ENCODE measurements at places on chromosomes 3 and 15. TPM values are rescaled to one million over a fixed set of nuclear protein-coding genes. Genes with fewer than 3 reads are reported as not detected.
A peak's percentile ranks its signal among the peaks of the same experiment; 100 is the strongest.

OCA2 gene
- not detected for total RNA-seq

GOLGA8G gene
- total RNA-seq: not detected

DNA sequence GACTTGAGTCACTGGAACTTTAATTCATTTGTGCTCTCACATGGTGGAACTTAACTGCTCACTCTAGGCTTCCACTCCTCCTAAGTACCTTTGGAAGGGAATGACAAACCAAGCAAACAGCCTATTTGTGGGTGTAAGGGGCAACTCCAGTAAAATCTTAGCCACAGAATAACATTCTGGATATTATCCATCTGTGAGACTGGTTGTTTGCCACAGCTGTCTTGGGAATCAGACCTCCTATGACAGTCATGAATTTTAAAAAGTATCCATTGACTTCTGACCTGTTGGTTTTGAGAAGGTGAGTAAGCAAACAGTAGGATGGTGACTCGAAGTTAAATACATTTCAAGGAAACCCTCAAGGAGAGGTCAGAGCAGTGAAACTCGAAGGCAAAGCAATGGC lies 147.3 kb upstream of the CDIN1 start:
- no peak for DNase-seq

GRCh38 chr3:84141571-84141970 lies 817.2 kb upstream of the CADM2 start:
- DNase-seq: no peak

GRCh38 chr3:167978486-167978885 lies 117.2 kb downstream of the GOLIM4 start:
- DNase-seq: no peak

CDCP1 gene
- total RNA-seq: 0.32 TPM

QRICH1 gene
- total RNA-seq: 52.9 TPM

DNA sequence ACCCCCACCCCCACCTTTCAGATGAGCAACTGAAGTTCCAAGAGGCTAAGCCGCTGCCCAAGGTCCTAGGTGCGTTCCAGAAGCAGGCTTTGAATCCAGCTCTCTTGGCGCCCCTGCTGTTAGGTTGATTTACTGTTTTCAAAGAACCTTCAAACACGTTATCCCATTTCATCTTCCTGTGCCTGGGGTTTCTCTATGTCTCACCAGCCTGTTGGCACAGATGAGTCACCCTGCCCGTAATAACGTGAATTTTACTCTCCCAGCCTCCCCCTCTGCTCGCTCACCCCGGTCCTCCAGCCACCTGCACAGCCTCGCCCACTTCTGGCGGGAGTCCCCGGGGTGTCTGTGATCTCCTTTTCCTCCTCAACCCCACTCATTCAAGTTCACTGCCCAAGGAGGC lies 13.0 kb upstream of the TSEN2 start:
- DNase-seq: no peak

UBE2E1 gene
- total RNA-seq: 75.3 TPM

DNA sequence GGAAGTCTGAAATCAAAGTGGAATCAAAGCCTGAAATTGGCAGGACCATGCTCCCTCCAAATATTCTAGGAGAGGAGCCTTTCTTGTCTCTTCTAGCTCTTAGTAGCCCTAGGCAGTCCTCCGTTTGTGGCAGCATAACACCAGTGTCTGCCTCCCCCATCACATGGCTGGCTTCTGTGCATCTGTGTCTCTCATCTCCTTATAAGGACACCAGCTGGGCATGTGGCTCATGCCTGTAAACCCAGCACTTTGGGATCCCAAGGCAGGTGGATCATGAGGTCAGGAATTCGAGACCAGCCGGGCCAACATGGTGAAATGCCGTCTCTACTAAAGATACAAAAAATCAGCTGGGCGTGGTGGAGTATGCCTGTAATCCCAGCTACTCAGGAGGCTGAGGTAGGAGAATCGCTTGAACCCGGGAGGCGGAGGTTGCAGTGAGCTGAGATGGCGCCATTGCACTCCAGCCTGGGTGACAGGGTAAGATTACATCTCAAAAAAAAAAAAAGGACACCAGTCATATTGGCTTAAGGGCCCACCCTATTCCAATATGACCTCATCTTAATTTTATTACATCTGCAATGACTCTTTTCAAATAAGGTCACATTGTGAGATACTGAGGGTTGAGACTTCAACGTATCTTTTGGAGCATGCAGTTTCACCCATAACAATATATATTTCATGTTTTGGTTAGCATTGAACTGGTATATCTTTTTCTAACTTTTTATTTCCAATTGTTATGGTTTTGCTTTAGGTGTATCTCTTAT lies 148.0 kb upstream of the TPM1 start:
- DNase-seq: no peak

- DNase-seq: no peak
Observed at GRCh38 chr15:74664028-74664616, 31.7 kb downstream of the EDC3 start.

DNA sequence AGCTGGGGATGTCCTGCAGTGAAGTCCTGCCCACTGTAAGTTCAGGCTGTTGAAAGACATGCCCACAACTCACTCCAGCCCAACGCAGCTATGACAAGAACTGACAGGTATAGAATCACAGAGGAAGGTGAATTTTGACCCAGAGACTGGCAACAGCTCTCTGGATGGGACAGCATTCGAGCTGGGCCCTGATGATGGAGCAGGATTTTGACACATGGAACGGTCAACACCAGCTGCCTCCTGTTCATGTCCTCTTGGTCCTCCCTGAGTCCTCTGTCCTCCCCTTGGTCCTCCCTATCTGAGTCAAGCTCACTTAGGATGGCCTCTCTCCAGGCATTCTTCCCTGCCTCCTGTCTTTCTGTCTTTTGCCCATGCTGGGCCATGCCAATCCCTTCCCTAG lies 15.2 kb upstream of the ACAN start:
- no peak for DNase-seq

SCAPER gene
- total RNA-seq: 47.6 TPM

DNA sequence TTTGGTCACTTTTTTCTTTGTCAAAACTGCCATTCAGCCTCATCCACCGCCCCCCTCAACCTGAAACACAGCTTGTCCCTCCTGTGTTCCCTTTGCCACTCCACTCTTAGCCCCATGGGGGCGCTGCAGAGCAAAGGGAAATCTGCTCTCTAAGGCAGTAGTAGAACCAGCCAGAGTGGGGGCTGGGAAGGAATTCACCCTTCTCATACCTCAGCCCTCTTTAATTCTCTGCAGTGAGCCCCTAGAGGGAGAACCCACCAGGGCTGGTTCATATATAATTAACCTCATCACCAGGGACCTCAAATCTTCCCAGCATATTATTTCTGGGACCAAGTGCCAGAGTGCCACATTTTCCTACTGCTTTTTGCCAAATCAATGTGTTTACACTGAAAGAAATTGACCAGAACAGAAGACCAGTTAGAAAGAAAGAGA lies 2.8 kb upstream of the BCL6 start:
- DNase-seq: peak; percentile 94

CPEB1 gene
- total RNA-seq: 1.9 TPM

Data from Right ventricle myocardium inferior (tissue), 1 donor.